ENCODE measurements at places on chromosomes 2 and 18.

- no peak for DNase-seq
Observed at GRCh38 chr2:24926220-24926601, 6.2 kb upstream of the ADCY3 start.

DNA sequence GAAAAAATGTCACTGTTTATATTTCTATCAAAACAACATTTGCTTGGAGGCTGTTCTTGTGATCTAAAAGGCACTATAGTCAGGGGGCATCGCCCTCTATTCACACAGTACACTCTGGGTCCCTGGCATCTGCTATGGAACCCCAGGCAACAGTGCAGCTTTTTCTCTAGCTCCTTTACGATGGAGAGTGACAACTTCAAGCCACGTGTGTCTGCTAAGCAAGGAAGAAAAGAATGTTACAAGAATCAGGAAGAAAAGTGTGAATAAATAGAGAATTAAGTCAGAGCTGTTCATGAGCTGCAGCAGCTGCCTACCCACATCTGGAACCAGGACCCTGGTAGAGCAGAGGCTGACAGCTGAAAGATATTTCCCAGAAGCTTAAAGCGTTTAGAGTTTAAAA, 11.2 kb downstream of the RND3 start:
- no peak for DNase-seq

DNA sequence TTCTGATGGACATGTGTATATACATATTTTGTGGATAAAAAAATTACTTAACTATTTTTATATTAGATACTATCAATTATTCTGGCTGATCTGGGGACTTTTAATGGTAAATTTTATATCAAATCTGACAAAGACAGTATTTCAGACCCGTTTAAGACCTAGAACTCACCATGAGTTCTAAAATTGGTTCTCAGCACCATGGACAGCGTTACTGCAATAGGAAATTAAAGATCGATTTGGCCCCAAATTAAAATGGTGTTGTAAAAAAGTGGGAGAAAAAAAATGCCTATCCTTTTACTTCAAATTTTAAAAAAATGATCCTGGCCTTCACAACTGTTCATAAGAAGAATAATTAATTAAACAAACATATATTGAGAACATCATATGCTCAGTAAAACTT, 919 bp upstream of the SCN2A start:
- no peak for DNase-seq

GRCh38 chr2:239251971-239252370, 148.8 kb downstream of the HDAC4 start:
- DNase-seq: no peak

DNA sequence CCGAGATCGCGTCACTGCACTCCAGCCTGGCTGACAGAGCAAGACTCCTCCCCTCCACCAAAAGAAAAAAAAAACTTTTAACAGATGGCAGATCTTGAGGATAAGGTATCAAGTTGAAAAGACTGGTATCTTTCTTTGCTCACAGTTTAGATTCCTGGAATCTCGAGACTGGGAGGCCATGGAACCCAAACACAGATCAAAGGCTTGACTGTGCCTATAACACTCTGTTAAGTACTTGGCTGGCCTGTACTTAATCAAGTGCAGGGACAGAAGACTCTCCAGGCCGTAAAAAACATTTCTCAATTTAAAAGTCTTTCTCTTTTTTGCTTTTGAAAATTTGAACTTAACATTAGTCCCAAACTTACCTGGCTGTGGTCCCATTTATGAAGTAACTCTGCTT, 107.1 kb upstream of the ZNF516 start:
- DNase-seq: no peak

Measured in stimulated activated CD4-positive, alpha-beta T cell treated with anti-CD3 and anti-CD28 coated beads, Interleukin-4, amount 100 ng/mL, for 24 hours (primary cell).